ENCODE measurements at places on chromosomes 12 and 14. TPM values are rescaled to one million over a fixed set of nuclear protein-coding genes. Genes with fewer than 3 reads are reported as not detected.

DNA sequence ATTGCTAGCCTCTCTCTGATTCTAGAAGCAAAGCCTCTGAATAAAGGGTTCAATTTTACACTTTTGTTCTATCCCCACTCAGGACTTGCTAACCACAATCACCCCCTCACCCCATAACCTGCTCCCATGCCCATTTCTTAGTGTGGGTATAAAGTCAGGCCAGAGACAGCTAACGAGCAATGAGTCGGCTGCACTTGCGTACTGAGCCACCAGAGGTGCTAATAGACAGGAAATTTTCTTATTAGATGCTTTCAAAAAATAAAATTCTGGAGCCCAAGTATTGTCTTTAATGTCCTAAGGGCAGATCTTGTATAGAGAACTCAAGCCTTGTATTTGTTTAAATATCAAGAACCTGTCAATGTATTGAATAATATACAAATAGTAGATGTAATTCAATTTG, 256.9 kb downstream of the SYT1 start:
- peak; percentile 1 for DNase-seq

DNA sequence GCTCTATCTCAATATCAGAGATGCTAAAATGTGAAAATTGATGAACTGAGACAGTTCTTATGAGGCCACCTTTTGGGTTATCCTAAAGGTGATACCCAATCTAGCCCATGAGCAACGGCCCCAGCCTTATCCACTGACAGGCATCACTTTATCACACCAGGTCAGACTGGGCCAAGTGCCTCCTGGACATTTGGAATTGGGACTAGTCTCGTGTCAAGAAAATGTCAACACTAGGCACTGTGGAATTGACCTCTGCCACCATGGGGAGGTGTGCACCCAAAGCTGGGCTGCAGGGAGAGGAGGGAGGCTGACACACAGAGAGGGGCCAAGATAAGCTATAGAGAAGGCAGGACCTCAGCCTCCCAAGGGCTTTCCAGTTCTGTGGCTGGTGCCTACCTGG, 78.5 kb upstream of the ZFP36L1 start:
- no peak for DNase-seq

DNA sequence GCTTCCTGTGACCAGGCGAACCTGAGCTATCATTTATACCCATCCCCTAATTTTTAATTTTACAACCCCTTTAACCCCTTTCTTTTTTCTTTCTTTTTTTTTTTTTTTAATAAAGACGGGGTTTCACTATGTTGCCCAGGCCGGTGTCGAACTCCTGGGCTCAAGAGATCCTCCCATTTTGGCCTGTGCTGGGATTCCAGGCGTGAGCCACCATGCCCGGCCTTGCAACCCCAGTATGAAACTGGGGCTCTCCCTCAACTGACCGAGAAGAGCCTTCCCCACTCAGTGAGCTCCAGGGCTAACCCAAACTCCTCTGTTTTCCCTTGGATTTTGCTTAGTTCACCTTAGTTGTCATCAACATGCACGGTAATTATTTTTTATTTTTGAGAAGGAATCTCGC, 992 bp downstream of the CPSF2 start:
- DNase-seq: no peak

DNA sequence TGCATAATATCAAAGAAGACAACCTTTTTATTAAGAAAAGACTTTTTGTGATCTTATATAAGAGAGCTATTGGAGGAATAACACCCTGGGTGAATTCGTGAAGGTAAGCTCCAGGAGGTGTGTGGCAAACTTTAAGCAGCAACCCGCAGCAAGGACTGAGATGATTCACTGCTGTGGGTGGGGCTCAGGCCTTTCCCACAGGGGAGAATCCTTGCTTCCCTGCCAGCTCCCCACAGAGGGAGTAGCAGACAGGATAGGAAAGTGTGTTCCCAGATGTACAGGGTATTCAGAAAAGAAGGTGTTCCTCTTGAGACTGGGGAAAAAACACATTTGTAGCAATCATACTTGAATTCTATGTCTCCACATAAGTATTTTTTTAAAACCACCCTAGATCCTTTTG, 9.2 kb downstream of the NDUFA12 start:
- DNase-seq: no peak

- no peak for DNase-seq
These were observed 36.9 kb upstream of the TTC7B start for GRCh38 chr14:90853116-90853515.

GRCh38 chr12:42666671-42667243, 77.2 kb upstream of the PRICKLE1 start:
- no peak for DNase-seq

GRCh38 chr12:46523446-46523845, 150.9 kb upstream of the SLC38A2 start:
- no peak for DNase-seq

DNA sequence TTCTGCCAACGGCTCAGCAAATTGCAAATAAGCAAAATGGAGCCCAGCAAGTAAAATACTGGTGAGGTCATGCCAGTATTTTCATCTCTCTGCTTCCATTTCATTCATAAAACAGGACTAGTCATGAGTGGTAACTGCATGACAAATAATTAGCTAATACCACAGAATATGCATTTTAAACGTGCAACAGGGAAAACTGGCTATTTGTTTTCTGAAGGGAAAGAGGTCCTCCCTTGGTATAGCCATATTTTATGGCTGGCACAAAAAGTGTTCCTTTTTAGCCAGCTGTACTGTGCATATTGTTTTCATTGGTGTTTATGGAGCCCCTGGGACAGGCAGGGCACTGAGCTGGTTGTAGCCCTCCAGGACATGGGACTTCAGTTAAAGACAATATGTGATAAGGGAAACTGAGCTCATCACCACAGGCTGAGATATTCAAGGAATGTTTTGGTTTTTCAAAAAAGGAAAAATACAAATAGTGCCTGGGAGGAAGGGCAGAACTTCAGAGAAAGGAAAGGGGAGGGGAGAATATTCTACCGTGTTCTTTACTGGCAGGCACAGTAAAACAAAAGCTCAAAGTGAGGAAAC, 26.1 kb upstream of the FOXN3 start:
- DNase-seq: no peak

DNA sequence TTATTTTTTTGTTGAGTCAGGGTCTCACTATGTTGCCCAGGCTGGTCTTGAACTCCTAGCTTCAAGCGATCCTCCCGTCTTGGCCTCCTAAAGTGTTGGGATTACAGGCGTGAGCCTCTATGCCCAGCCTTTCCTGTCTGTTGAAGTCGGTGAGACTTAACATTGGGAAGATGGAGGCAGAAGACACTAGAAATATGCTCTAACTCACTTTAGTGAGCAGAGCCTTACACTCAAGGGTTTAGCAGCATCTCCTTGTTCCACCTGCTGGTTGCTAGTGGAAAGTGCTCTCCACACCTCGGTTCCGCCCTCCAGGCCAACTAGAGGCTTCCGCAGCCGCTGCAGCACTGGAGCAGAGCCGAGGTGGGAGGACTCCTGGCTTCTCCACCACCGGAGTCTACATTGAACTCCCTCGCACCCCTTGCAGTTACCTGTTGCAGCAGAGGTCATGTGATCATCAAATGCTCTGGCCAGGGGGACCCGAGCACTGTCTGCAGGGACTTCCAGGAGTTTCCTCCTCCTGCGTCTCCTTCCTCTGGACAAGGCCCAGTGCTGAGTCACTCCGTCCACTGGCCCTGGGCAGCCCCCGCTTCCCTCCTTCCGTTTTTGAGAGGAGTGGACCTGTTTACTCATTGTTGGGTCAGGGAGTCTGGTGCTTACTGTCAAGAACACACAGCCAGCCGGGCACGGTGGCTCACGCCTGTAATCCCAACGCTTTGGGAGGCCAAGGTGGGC, 9.4 kb upstream of the HVCN1 start:
- DNase-seq: peak; percentile 84

- no peak for DNase-seq
These were observed 185.8 kb downstream of the SLC15A4 start for GRCh38 chr12:128637642-128638606.

DNA sequence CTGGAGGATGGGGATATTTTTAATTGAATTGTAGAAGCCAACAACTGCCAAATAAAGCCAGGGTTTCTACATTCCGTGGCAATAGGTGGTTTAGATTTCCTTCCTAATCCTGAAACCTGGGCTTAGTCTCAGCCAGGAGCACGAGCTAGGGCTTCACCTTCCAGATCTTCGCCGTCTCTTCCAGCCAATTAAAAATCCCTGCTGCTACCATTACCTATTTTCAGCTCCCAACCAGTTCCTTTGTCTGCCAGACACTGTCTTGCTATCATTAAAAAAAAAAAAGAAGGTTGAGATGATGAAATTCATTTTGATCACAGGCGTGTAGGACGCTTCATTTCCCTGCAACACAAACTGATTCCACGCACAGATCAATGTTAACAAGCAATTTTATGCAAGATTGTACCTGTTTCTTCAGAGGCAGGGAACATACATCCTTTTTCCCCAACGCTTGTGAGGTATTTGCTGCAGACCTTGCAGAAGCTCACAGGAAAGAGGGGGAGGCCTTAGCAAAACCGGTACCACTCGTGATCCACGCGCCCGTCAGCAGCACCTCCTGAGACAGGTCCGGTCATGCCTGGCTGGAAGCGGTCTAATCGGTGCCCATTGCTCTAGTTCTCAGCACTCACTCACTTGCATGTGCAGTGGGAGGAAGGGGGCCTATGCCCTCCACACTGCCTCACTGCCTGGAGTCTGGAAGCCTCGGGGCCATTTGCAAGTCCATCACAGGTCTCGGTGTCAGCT, 65.1 kb downstream of the SLC6A12 start:
- DNase-seq: no peak

- no peak for DNase-seq
These were observed 167.9 kb upstream of the NTF3 start for GRCh38 chr12:5264006-5264405.

- no peak for DNase-seq
These were observed 39.2 kb downstream of the OSBPL8 start for GRCh38 chr12:76520348-76520747.

DNA sequence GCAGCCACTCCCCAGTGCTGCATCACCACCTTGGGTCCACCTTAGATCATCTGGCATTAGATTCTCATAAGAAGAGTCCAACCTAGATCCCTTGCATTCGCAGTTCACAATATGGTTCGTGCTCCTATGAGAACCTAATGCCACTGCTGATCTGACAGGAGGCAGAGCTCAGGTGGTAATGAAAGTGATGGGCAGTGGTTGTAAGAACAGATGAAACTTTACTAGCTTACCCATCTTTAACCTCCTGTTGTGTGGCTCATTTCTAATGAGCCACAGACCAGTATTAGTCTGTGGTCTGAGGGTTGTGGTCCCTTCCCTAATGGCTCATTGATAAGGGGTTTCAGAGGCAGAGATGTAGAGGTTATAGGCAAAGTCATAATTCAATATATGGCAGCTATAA, 615.9 kb upstream of the MIS18BP1 start:
- no peak for DNase-seq

DNA sequence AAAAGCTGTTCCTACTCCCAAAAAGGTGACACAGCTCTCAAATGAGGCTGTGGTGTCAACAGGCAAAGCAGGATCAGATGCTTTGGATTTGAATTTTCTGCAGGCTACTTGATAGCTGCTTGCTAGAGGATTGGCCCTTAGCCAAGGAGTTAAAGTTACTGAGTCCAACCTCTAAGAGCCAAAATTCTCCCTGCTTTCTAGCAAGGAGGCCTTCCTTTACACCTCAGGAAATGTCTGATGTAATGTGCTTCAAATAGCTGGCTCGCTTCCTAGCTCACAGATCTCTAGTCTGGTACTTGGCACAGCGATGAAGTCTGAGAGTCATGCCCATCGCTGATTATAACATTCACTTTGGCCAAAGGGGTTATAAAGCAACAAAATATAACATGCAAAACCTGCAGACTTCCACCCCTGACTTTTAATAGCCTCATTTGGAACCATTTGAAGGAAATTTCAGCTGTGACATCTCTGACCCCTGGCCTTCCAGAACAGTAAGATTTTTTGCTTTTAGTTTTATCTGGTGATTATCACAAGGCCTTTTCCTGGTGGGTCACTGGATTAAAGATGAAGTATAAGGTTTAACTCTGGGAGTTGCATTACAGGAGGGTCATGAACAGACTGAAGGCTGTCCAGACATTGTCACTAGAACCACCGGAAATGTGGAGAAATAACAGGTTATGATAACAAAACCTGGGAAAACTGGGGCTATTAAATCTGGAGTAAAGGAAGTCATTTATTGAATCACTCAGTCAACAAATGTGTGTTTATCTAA, 189.7 kb downstream of the EPS8 start:
- DNase-seq: no peak

GRCh38 chr12:12747278-12747677, 30.1 kb downstream of the CDKN1B start:
- no peak for DNase-seq

DNA sequence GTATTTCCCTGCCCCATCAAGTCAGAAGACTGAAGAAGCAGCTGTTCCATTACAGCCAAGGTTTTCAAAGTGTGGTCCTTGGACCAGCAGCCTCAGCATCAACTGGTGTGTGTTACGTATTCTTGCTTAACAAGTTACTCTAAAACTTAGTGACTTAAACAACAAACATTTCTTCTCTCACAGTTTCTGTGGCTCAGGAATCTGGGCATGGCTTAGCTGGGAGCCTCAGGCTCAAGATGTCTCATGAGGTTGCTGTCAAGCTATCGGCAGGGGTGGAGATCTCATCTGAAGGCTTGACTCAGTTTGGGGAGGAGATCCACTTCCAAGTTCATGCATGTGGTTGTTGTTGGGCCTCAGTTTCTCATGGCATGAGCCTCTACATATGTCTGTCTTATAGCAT, 174.5 kb downstream of the KTN1 start:
- DNase-seq: no peak

GRCh38 chr14:99037777-99038430, 234.1 kb downstream of the BCL11B start:
- no peak for DNase-seq

ZDHHC22 gene
- not detected for total RNA-seq

LRCOL1 gene
- total RNA-seq: 0.54 TPM

CCDC197 gene
- not detected for total RNA-seq

TDRD9 gene
- total RNA-seq: 1.6 TPM

PDE3A gene
- 0.81 TPM for total RNA-seq

OTOGL gene
- total RNA-seq: under 0.01 TPM
